ENCODE measurements at places on chromosomes 13 and 19.

GRCh38 chr13:64680739-64681138 lies 2549.4 kb downstream of the PCDH9 start:
- no peak for DNase-seq

GRCh38 chr19:47036097-47036651 lies 12.2 kb downstream of the TMEM160 start:
- no peak for DNase-seq

- no peak for DNase-seq
Observed at GRCh38 chr19:46449228-46449627, 20.5 kb upstream of the PNMA8C start.

DNA sequence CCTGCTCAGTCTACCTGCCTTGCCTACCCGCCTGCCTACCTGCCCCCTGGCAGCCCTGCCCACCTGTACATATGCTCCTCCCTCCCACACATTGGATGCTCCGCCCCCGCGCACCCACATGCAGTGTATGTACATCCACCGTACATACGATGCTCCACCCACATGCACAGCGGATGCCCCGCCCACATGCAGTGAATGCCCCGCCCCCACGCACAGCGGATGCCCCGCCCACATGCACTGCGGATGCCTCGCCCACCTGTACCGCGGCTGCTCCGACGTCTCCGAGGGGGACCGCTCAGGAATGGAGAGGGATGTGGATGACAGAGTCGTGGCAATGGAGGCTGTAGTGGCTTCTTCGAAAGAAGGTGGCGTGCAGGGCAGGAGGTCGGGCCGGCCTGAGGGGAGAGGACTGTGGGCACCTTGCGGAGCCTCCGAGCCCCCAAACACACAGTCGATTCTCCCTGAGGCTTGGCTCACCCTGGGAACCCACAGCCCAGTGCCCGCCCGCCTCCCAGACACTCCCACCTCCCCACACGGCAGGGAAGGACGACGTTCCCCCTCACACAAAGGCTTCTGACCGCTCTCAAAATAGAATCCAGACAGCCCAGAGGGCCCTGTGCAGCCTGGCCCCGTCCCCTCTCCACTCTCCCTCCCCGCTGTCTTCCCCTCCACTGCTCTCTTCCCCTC lies 16.5 kb upstream of the CACTIN start:
- DNase-seq, result no peak

DNA sequence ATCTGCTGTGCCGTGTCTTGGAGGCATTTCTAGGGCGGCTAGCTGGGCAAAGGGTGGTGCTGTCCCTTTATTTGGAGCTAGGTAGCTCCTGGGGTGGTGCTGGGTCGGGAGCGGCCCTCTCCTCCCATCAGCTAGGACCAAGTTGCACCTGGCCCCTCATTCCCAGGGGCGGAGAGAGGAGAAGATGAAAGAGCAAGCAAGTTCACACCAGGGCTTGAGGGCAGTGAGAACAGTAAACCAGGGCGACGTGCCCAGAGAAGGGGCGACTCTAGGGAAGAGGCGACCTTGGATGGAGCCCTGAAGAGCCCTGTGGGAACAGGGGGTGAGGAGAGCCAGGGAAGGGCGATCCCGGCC lies 17.0 kb upstream of the KCNN1 start:
- no peak for DNase-seq

DNA sequence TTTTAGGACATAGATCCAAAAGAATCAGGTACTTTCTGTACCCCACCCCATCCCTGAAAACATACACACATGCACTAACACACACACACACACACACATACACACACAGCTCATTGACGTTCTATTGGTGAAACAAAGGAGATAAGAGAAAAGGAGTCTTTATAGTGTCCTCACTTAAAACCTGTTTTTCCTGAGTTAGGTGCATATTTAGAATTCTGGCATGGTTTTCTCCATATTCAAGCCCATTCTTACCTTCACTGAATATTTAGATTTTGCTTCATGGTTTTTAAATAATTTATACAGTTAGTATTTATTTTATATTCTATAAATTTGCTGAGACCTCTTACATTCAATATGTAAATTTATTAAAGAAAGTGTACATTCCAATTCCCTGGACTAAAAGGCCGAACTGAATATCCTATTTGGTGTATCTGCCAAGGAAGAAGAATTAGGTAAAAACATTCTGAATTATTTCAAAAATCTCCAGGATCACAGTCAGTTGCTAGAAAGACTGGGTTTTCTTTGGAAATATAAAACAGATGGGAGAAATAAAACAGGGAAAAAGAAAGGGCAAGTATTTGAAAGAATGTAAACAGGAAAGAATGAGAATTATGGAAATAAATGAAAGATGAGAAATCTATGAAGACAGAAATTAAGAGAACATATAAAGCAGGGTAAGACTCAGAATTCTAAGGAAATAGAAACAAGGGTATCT lies 556.2 kb downstream of the KCTD12 start:
- no peak for DNase-seq

DNA sequence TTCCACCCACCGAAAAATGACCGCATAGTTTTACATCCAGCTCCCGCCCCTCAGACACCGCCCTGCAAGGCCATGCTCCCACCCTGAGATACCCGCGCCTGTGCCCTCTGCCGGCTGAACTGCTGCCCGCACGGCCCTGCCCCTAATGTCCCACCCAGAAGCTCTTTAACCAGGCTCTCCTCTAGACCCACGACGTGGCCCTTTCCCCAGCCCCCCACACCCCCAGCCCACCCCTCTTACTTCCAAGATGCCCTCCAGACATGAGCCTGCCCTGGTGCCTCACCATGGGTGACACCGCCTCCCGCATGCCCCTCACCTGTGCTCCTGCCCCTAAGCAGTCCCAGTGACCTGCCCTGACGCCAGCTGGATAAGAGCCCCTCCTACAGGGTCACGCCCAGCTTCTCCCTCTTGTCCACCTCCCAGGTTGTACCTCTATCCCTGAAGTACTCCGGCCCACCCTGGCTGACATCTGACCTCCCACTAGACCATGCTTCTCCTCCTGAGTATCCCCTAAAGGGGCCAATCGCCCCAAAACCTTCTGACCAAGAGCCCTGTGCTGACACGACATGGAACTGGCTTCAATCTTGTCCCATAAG lies 51.2 kb downstream of the COLGALT1 start:
- DNase-seq, result no peak

GRCh38 chr13:110294146-110294545 lies 12.8 kb downstream of the COL4A1 start:
- no peak for DNase-seq

GRCh38 chr19:1901940-1902404 lies 3.2 kb upstream of the ADAT3 start:
- no peak for DNase-seq

- DNase-seq, result no peak
Observed at GRCh38 chr19:42420055-42420544, 7.1 kb downstream of the LIPE start.

GRCh38 chr13:80144493-80144892 lies 196.4 kb downstream of the SPRY2 start:
- no peak for DNase-seq

- no peak for DNase-seq
Observed at GRCh38 chr19:45471111-45471930, 3.5 kb downstream of the FOSB start.

DNA sequence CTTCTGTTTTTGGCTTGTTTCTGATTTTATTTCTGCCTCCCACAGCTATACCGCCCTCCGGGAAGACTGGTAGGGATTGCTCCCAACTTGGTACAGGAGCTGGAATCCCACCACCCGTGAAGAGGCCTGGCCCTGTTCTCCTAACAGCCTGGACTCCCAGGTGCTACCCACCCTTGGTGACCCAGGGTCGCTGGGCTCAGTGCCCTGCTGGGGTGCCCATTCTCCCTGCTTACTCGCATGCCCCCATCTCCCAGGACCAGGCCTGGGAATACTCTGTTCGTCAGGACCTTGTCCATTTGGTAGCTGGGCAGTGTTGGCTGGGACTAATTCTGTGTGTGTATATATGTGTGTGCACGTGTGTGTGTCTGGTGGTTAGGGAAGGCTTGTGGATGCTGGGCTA lies 41.0 kb upstream of the TMTC4 start:
- no peak for DNase-seq

DNA sequence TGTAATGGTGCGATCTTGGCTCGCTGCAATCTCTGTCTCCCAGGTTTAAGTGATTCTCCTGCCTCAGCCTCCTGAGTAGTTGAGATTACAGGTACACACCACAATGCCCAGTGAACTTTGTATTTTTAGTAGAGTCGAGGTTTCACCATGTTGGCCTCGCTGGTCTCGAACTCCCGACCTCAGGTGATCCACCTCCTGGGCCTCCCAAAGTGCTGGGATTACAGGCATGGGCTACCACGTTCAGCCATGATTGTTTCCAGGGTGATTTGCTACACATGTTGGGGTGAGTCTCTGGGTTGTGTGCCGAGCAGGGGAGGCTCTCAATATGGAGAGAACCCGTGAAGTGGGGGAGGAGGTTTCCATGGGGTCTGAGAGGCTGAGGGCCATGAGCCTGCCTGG lies 24.8 kb upstream of the CEACAM21 start:
- no peak for DNase-seq

GRCh38 chr13:110493613-110494012 lies 67.9 kb downstream of the RAB20 start:
- DNase-seq, result no peak

DNA sequence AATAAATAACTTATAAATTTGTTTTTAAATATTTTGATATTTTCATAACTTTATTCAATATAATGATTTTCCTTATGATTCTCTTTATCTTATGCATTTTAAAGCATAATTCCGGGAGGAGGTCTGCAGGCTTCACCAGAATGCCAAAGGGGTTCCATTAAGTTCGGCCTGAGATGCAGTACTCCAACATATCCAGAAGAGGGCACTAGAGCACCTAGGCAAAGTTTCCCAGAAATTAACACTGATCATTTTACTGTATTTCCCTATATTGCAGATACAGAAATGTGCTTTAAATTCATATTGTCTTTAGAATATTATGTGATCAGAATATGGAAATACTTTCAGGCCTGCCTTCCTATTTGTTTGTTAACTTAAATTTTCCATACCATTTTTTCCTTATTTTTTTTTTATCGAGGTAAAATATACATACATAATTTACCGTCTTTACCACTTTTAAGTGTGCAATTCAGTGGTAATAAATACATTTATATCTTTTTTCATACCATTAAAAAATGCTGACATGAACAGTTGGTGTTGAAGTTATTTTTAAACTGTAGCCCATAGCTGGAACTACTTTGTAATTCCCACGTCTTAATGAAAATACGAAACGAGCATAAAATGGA lies 58.9 kb upstream of the TM9SF2 start:
- DNase-seq, result peak; percentile 29

DNA sequence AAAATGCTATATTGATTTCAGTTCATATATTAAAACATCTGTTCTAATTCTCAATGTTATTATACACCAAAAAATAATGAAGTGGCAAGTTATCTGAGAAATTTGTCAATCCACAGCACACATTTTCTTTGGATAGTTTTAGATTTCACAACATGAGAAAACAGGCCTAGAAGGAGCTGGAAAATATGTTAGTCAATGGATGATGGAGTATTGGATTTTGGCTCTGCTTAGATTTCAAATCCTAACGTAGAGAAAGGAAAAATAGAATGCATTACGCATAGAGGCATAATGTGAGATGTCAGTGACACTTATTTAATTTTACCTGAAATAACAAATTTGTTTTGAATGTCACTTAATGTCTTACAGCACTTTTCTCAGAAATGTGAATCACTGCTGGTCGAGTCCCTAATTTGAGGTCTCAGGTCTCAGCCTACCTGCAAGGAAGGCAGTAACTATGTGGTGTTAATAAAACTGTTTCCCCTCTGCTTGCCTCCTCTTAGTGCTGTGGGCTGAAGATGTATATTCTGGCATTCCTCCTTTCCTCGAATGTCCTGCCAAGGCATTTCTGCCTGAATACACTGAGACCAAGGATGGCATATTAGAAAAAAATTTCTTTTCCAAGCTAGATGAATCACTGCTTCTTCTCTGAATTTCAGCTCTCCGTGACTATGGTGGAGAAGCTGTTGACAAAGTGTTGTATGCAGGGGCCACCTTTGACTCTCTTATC lies 232.4 kb downstream of the POSTN start:
- DNase-seq, result no peak

GRCh38 chr13:102597029-102597961 lies 509 bp downstream of the TPP2 start:
- no peak for DNase-seq

DNA sequence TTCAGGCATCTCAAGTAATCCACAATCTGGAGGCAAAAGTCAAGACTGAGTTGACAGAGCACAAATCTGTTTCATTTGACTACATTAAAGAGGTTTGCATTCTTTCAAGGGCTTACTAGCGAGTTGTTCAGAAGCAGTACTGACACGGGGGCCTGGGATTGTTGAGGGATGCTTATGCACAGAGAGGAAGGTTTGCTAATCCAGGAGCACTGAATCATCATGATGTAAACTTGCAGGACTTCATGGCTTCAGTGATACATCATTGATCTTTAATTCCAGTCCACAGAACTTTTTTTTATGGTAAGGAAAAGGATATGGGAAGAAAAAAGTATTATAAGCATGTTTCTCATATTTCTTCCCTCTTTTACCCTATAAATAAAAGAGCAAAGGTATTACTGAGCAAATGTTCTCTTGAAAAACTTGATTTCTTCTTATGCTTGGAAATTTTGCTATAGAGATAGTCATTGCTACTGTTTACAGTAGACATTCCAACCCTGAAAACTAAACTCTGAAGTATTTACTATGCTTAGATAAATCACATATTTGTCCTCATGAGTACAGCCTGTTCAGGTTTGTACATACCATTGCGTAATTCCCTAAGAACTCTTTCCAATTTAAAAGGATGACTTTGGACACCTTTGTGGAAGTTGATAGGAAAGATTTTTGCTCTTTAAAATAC lies 65.8 kb upstream of the KPNA3 start:
- DNase-seq, result no peak

DNA sequence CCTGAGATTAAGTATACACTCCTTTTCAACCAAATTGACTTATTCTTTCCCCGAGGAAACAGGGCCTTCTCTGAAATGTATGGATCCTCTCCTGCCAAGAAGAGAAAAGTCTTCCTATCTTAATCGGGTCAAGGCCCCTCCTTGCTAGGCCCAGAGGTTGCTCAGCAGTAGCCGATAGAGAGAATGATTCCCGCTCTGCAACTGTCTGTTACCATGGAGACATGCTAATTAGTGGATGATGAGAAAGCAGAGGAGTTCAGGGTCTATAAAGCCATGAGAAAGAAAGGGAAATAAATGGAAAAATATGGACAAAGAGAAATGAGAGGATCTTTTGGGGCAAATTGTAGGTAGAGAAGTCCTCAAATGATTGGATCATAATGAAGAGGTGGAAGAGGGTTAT lies 103.5 kb downstream of the POU4F1 start:
- no peak for DNase-seq

DNA sequence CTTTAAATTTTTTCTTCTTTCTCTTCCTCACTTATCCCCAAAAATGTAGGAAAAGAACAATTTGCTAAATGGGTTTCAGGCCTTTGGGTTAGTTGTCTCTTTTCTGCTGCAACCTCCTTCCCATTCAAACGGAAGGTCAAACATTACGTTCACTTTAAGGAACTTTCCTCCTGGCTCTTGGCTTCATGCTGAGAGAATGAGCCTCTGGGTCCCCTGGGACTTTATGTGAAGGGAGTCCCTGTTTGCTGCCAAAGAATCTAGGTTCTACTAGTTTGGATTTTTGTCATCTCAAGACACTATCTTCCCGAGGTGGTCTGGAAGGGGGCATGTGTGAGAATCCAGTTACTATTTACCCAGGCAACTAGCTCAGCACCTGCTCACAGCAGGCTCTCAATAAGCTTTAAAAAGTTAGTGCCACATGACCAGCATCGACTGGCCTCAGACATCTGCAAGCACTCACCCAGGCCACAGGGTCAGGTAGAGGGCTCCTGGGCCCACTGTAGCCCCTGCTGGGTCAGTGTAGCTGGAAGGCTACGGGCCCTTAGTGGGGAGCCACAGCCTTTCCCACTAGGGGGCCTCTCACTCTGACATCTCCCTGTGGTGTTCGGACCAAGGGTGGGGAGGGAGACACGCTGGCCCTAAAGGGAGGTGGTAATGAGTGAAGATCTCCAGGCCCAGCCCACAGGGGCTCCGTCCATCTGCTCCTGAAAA lies 40.5 kb downstream of the FAM124A start:
- DNase-seq, result no peak
